ENCODE measurements at places on chromosomes 3 and 15.

- no peak for DNase-seq
These were observed 8.8 kb upstream of the IMPG2 start for GRCh38 chr3:101329016-101329673.

GRCh38 chr3:120625159-120625586 is 29.0 kb downstream of the NDUFB4 start:
- DNase-seq: no peak

DNA sequence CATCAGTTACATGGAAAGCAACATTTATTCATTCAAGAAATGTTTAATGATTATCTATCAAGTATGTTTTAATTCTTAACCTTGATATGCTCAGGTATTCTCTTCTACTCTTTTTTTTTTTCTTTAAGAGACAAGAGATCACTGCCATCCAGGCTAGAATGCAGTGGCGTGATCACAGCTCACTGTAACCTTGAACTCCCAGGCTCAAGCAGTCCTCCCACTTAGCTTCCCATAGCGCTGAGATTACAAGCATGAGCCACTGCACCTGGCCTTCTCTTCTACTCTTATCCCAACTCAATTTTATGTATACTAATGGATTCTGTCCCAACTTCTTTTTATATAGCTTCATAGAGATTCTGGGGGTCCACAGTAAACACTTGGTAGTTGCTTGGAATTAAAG is 50.9 kb downstream of the SETD2 start:
- DNase-seq: no peak

DNA sequence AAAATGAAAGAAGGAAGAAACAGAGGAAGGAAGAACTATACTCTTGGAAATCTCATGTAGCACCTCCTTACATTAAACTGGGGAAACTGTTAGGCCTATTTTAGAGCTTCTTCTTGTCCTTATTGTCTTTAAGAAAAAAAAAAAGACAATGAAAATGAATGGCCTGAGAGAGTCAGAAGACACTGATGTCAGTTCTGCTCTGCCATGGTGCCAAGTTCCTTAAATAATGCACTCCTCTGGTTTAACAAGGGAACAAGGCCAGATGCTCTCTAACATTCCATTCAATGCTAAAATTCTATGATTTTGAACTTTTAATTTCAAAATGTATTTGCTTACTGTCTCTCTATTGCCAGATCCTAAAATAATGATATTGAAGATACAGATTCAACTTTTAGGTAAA is 4.4 kb upstream of the MBNL1 start:
- DNase-seq: peak; percentile 64

GRCh38 chr3:142319094-142319493 is 93.7 kb upstream of the GK5 start:
- DNase-seq: no peak

DNA sequence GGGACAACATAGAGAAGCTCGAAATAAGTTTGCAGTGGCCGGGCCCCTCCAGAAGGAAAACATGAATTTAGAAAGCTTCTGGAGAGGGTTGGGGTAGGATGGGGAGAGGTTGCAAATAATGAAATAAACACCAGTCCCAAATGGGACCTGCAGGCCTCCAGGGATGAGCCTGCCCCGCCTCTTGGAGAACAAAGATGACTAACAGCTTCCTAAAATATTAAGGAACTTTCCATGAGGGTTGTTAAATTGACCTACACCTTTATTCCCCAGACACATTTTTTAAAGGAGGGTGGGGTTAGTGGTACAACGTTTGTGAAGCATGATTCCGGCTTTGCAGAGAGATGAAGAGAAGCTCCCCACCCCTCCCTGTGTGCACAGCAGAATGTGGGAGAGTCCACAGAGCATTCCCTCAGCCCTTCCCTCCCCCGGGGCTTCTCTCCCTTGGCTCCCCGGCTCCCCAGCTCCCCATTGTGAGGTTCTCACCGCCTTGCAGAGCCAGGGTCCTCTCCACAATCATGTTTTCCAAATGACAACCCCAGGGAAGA is 84.1 kb downstream of the ARHGAP31 start:
- DNase-seq: no peak

GRCh38 chr3:195863121-195864061 is 45.0 kb downstream of the TNK2 start:
- peak; percentile 82 for DNase-seq

- peak; percentile 33 for DNase-seq
These were observed 163.3 kb downstream of the FEZF2 start for GRCh38 chr3:62210011-62210410.

- no peak for DNase-seq
These were observed 10.8 kb downstream of the GATA2 start for GRCh38 chr3:128482175-128482574.
